ENCODE measurements at places on chromosomes 13 and 19.

- no peak overlapping the region for H3K4me3 ChIP-seq
- no peaks in the 10 kb centered on the region for H3K27me3 ChIP-seq
- H3K27ac ChIP-seq: no peak overlapping the region
- no peaks in the 10 kb centered on the region for H3K36me3 ChIP-seq
- H3K4me1 ChIP-seq: peaks cover 17% of the 10 kb centered on the region
These were observed 3.0 kb upstream of the RAB20 start for GRCh38 chr13:110564472-110564985.

DNA sequence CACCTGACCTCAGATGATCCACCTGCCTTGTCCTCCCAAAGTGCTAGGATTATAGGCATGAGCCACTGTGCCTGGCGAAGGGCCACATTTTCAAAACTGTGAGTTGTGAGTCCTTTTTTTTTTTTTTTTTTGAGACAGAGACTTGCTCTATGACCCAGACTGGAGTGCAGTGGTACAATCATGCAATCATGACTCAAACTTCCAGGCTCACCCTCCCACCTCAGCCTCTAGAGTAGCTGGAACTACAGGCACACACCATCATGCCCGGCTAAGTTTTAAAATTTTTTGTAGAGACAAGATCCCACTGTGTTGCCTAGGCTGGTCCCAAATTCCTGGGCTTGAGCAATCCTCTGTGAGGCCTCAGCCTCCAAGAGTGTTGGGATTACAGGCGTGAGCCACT lies 3.8 kb upstream of the MYPOP start:
- no peak overlapping the region for H3K4me3 ChIP-seq
- DNase-seq: no peak
- peaks cover 10% of the 10 kb centered on the region for H3K4me1 ChIP-seq
- no peak overlapping the region for H3K27ac ChIP-seq
- H3K27me3 ChIP-seq: no peaks in the 10 kb centered on the region

DNA sequence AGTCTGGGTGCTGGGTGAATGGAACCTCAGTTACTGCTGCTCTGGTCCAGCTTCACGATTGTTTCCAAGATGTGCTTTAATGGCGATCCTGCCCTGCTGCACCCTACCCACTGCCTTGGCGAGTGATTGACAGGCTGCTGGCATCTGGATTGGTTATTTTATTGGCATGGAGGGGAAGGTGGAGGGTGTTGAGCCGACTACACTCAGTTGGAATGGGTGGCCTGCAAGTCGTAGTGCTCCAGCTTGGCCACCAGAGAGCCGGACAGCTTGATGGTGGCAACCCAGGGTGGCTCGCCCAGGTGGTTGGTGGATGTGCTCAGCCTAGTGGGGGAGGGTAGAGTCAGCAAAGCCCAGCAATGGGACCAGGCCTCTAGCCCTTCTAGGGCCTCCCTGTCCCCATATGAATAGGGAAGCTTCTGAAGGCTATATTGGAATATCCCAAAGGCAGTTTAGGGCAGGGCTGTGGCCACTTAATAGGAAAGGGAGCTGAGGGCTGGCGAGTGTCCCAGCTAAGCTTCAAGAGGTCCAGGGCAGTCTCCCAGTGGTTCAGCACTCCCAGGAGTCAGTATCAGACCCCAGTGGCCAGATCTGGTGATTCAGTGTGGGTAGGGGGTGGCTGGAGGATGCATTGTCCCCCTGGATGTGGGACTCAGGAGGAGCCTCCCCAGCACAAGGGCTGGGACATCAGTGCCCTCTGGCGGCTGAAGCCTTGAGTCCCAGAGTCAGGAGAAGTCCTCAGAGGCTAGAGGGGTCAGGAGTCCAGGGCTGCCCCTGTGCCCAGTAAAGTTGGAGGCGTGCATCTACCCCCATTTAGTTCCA lies 3.4 kb downstream of the GGN start:
- no peak overlapping the region for H3K4me3 ChIP-seq

DNA sequence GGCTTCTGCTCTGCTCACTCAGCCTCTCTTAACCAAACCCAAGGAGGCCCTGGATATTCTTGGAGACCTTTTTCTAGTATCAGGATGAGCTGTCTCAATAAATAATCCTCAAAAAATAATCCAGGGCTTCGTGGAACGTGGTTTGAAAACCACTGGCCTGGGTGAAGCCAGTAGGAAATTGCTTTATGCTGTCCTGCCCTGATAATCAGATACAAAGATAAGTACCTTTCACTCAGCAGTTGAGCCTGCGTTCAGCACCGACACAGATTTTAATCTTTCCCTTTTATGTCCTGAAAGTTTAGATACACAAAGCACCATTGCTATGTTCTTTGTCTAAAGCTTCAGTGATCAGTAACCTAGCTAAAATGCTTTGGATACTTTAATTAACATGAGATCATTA lies 460.0 kb downstream of the RFC3 start:
- no peaks in the 10 kb centered on the region for H3K27me3 ChIP-seq
- H3K4me1 ChIP-seq: no peaks in the 10 kb centered on the region
- DNase-seq: no peak
- H3K27ac ChIP-seq: no peak overlapping the region
- H3K36me3 ChIP-seq: no peaks in the 10 kb centered on the region

GRCh38 chr13:41224113-41225110 lies 30.0 kb upstream of the KBTBD7 start:
- DNase-seq: no peak
- no peaks in the 10 kb centered on the region for H3K27me3 ChIP-seq
- H3K4me3 ChIP-seq: no peak overlapping the region
- H3K36me3 ChIP-seq: no peaks in the 10 kb centered on the region
- H3K4me1 ChIP-seq: no peaks in the 10 kb centered on the region

GRCh38 chr19:15595069-15595468 lies 19.9 kb upstream of the CYP4F8 start:
- DNase-seq: no peak
- H3K36me3 ChIP-seq: no peaks in the 10 kb centered on the region
- H3K4me3 ChIP-seq: no peak overlapping the region
- no peaks in the 10 kb centered on the region for H3K27me3 ChIP-seq

DNA sequence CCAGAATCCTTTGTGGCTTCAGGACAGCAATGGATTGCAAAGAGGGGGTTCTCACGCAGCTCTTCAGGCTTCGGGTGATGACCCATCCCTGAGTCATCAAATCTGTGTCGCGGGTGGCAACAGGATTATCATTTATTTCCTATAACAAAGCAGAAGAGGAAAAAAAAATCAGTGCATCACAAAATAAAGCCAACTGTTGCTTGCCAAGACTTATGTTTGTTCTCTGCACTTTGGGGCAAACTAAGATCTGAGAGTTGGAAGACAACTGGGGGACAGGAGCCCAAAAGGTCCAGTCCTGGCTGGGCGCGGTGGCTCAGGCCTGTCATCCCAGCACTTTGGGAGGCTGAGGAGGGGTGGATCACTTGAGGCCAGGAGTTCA lies 6.4 kb downstream of the GNA15 start:
- no peak overlapping the region for H3K27ac ChIP-seq
- H3K4me3 ChIP-seq: no peak overlapping the region
- H3K36me3 ChIP-seq: no peaks in the 10 kb centered on the region

DNA sequence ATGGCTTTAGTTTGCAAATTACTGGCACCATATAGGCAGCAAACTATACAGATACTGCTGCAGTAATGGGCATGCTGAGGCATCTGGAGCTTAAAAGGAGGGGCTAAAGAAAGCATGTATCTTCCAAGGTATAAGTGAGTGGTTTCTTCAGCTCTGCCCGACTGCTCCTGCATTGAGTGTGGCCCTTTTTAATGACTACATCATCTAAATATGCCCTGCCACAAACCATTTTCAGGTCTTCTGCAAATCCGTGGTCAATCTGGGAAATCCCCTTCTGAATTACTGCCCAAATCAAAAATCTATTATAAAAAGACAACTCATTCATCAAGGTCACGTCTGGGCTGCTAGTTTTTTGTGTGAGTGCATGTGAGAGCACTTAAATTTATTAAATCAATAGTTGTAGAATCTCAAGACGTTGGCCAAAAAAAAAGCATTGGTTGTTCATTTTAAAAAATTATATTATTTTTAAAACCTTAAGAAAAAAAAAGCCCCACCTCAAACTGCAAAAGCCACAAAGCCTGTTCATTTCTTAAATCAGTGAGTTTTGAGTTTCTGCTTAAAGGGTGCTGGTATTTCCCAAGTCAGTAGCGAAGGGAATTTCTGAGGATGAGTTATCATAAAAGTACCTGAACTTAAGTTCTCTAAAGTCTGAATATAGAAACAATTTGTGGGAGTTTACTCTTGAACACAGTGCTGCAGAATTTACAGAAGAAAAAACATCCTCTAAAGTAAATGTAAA lies 16.3 kb downstream of the LCP1 start:
- no peak overlapping the region for H3K4me3 ChIP-seq
- peak; percentile 66 for DNase-seq
- peaks cover 86% of the 10 kb centered on the region for H3K4me1 ChIP-seq
- H3K36me3 ChIP-seq: peaks cover 3% of the 10 kb centered on the region
- no peaks in the 10 kb centered on the region for H3K27me3 ChIP-seq

- H3K27me3 ChIP-seq: peaks cover 11% of the 10 kb centered on the region
- peaks cover 38% of the 10 kb centered on the region for H3K4me1 ChIP-seq
- DNase-seq: no peak
- no peaks in the 10 kb centered on the region for H3K36me3 ChIP-seq
- H3K4me3 ChIP-seq: no peak overlapping the region
- no peak overlapping the region for H3K27ac ChIP-seq
These were observed 514 bp upstream of the MCEMP1 start for GRCh38 chr19:7676376-7676775.

- H3K27me3 ChIP-seq: no peaks in the 10 kb centered on the region
- no peaks in the 10 kb centered on the region for H3K36me3 ChIP-seq
- no peak overlapping the region for H3K27ac ChIP-seq
- no peak for DNase-seq
- no peak overlapping the region for H3K4me3 ChIP-seq
- no peaks in the 10 kb centered on the region for H3K4me1 ChIP-seq
These were observed 161.9 kb upstream of the TSHZ3 start for GRCh38 chr19:31511098-31511497.

GRCh38 chr19:41934849-41935374 lies 6.7 kb upstream of the ERFL start:
- H3K27me3 ChIP-seq: no peaks in the 10 kb centered on the region
- peak; percentile 66 for DNase-seq
- no peak overlapping the region for H3K4me3 ChIP-seq
- H3K36me3 ChIP-seq: no peaks in the 10 kb centered on the region
- H3K4me1 ChIP-seq: peaks cover 37% of the 10 kb centered on the region

DNA sequence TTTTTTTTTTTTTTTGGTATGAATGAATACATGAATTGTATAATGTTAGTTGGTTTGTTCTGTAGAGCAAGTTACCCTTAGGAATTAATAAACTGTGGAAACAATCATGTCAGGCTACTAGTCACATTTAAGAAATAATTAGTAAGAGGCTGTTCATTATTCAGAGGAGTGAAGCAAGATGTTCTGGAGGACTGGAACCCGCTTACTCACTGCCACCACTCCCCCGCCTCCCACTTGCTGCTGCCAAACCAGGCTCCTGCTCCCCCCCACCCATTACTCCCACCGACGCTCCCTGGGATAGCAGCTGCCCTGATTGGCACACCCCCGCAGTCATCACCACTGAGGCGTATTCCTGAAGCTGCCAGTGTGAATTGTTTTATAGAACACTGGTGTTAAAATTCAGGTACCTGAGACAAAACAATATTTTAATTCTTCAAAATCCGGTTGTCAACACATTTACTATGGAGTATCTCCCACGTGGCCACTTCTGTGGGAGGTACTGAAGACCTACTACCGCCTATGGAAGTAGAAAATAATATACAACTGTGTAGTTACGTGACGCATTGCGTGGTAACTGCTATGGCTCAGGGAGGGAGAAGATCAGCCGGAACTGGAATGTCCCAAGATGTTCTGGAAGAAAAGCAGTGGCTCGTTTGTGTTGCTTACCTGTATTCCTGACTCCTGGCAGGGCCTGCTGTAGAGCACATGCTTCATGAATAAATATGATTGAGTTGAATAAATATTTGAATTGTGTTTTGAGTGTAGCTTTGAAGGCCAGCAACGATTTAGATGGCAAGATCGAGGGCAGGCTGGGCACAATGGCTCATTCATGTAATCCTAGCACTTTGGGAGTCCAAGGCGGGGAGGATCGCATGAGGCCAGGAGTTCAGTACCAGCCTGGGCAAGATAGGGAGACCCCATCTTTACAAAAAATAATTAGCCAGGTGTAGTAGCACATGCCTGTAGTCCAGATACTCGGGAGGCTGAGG lies 1.7 kb downstream of the DPY19L3 start:
- no peak for DNase-seq
- H3K27ac ChIP-seq: no peak overlapping the region
- no peaks in the 10 kb centered on the region for H3K27me3 ChIP-seq

- no peaks in the 10 kb centered on the region for H3K4me1 ChIP-seq
- no peak overlapping the region for H3K4me3 ChIP-seq
- peaks cover 4% of the 10 kb centered on the region for H3K27me3 ChIP-seq
- H3K36me3 ChIP-seq: no peaks in the 10 kb centered on the region
- no peak overlapping the region for H3K27ac ChIP-seq
These were observed 18.9 kb downstream of the LRRC4B start for GRCh38 chr19:50549059-50549926.

GRCh38 chr13:41452462-41452861 lies 4.9 kb upstream of the RGCC start:
- H3K36me3 ChIP-seq: no peaks in the 10 kb centered on the region
- no peak overlapping the region for H3K4me3 ChIP-seq
- no peak overlapping the region for H3K27ac ChIP-seq
- DNase-seq: no peak

GRCh38 chr13:66275416-66275815 lies 954.7 kb downstream of the PCDH9 start:
- H3K4me3 ChIP-seq: no peak overlapping the region
- no peak overlapping the region for H3K27ac ChIP-seq
- H3K36me3 ChIP-seq: no peaks in the 10 kb centered on the region
- no peaks in the 10 kb centered on the region for H3K4me1 ChIP-seq
- DNase-seq: no peak
- no peaks in the 10 kb centered on the region for H3K27me3 ChIP-seq

DNA sequence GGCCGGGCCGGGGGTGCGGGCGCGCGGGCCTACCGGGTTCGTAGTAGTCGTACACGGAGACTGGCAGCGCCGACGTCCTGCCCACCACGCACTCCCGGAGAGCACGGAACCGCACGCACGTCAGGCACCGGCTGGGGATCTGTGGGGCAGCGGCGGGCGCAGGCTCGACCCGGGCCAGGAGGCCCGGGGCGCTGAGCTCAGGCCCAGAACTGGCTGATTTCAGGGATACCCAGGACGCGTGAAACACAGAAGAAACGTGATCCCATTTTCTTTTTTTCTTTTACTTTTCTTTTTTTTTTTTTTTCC lies 9.0 kb downstream of the F2RL3 start:
- no peaks in the 10 kb centered on the region for H3K36me3 ChIP-seq
- H3K4me3 ChIP-seq: no peak overlapping the region
- H3K27ac ChIP-seq: no peak overlapping the region
- peaks cover 20% of the 10 kb centered on the region for H3K4me1 ChIP-seq
- H3K27me3 ChIP-seq: no peaks in the 10 kb centered on the region

DNA sequence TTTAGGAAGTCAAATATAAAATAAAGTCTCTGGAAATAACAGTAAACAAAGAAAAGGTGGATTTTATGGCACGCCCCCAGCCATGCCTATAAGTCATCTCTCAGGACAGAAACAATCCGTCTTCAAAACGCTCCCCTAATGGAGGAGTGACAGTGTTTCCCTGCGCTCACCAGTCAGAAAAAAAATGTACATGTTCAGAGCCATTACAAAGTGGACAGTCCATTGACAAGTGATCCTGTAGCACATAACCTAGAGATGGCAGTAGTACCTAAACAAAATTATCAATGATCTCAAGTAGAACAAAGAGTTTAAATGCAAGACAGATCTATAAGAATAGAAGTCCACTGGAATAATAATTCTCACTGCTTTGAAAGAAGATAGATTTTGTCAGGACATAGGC lies 891.7 kb upstream of the MIR17HG start:
- no peak for DNase-seq
- H3K27me3 ChIP-seq: no peaks in the 10 kb centered on the region
- H3K36me3 ChIP-seq: no peaks in the 10 kb centered on the region
- H3K27ac ChIP-seq: no peak overlapping the region
- no peak overlapping the region for H3K4me3 ChIP-seq
- no peaks in the 10 kb centered on the region for H3K4me1 ChIP-seq
